ENCODE measurements at places on chromosomes 11 and 22. TPM values are rescaled to one million over a fixed set of nuclear protein-coding genes. Genes with fewer than 3 reads are reported as not detected.
A peak's percentile ranks its signal among the peaks of the same experiment; 100 is the strongest.

GRCh38 chr11:92406472-92406871, 181.9 kb downstream of the FAT3 start:
- DNase-seq, result no peak
- H3K4me1 ChIP-seq, result peaks cover 13% of the 10 kb centered on the region
- H3K27ac ChIP-seq, result no peak overlapping the region
- H3K36me3 ChIP-seq, result peaks cover 5% of the 10 kb centered on the region

DNA sequence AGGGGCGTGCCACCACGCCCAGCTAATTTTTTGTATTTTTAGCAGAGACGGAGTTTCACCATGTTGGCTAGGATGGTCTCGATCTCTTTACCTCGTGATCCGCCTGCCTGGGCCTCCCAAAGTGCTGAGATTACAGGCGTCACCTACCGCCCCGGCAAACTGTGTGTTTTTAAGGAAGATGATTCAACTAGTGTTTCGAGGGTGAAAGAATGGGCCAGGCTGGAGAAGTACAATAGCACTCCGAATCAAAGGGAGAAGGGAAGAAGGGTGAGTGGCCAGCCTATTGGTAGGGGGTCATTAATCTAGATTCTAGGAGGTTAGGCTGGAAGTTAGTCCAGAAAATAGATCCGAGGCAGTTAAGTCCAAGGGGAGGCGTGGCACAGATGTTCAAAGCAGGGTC, 2.9 kb upstream of the CECR2 start:
- peaks cover 14% of the 10 kb centered on the region for H3K4me1 ChIP-seq
- no peaks in the 10 kb centered on the region for H3K36me3 ChIP-seq
- peak overlapping the region; percentile 95 for H3K27ac ChIP-seq

NXPE4 gene
- total RNA-seq, result not detected

- H3K27me3 ChIP-seq, result no peaks in the 10 kb centered on the region
- no peaks in the 10 kb centered on the region for H3K36me3 ChIP-seq
Observed at GRCh38 chr11:30282289-30282631, 40.6 kb upstream of the ARL14EP start.

- H3K4me1 ChIP-seq, result peaks cover 11% of the 10 kb centered on the region
- no peak overlapping the region for H3K4me3 ChIP-seq
- peaks cover 2% of the 10 kb centered on the region for H3K27me3 ChIP-seq
- H3K27ac ChIP-seq, result no peak overlapping the region
- no peaks in the 10 kb centered on the region for H3K36me3 ChIP-seq
Observed at GRCh38 chr11:33068611-33069340, 29.4 kb downstream of the TCP11L1 start.

SGSM1 gene
- total RNA-seq, result 1.2 TPM

- no peak for DNase-seq
- peaks cover 7% of the 10 kb centered on the region for H3K27me3 ChIP-seq
- H3K36me3 ChIP-seq, result peaks cover 8% of the 10 kb centered on the region
- peak overlapping the region; percentile 10 for H3K27ac ChIP-seq
- H3K4me3 ChIP-seq, result no peak overlapping the region
Observed at GRCh38 chr11:115452241-115452640, 52.0 kb downstream of the CADM1 start.

DNA sequence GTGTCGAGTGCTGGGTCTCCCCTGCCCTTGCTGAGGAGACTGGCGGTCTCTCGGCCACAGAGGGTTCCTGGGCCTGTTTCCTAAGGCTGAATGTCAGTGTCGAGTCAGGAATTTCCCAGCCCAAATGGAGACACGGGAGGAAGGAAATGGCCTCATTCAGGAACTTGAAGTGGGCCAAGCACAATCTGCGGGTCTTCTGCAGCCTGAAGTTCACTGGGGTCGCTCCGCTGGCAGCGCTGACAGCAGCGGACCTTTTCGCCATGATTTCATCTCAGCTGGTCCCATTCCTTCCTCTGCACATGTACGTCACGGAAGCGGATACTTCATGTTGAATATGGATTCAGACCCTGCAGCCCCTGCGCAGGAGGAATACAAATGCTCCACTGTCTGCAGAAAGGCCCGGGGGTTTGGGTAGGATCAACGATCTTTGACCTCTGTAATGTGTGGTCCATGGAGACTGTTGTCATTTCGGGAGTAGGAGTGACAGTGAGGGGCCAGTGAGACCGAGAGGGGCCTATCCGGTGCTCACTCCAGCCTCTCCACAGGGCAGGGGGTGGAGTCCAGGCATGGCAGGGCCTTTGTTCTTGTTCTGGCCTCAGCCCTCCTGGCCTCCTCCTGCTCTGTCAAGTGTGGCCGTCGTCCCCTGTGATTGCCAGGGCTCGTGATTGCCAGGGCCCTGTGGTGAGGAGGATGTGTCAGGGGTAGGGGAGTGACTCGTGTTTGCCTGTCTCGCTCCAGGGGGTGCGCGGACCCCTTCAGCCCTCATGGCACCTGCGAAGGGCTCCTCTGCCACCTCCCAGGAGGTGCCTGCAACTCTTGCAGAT, 402.3 kb downstream of the TBC1D22A start:
- H3K4me1 ChIP-seq, result no peaks in the 10 kb centered on the region
- peak; percentile 17 for DNase-seq
- no peak overlapping the region for H3K27ac ChIP-seq
- H3K4me3 ChIP-seq, result no peak overlapping the region
- peaks cover 9% of the 10 kb centered on the region for H3K27me3 ChIP-seq
